ENCODE measurements at places on chromosomes 11 and 22. TPM values are rescaled to one million over a fixed set of nuclear protein-coding genes. Genes with fewer than 3 reads are reported as not detected.
A peak's percentile ranks its signal among the peaks of the same experiment; 100 is the strongest.

DNA sequence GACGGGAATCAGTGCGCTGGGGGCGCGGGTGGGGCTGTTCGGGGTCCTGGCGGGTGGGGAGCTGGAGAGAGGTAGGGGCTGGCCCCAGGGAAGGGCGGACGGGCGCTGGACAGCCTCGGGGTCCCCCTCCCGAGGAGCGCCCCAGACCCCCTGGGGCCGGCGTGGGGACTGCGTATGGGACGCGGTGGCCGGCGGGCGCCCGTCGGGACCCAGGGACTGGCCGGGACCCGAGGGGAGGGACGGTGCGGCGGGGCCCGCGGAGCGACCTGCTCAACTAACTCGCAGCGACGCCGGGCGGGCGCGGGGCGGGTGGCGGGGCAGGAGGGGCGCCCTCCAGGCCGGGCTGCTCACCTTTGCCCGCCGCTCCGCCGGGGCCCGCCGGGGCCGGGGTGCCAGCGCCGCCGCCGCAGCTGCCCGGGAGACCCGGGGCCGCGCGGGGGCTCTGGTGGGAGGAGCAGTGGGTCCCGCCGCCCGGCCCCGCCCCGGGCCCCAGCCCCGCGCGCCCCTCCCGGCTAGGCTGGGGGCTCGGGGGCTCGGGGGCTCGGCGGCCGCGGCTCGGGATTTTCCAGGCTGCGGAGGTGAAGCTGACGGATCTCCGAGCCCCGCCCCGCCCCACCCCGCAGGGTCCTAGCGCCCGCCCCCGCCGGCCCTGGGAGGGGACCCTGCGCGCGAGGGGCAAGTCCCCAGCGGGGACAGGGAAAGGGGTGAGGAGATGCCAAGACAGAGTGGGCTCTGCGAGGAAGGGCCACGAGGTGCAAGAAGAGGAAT, 12.3 kb downstream of the STARD10 start:
- peaks cover 27% of the 10 kb centered on the region for H3K36me3 ChIP-seq
- DNase-seq: peak; percentile 80
- H3K4me3 ChIP-seq: peak overlapping the region; percentile 88
- peak overlapping the region; percentile 99 for H3K27ac ChIP-seq
- peaks cover 85% of the 10 kb centered on the region for H3K4me1 ChIP-seq
- H3K27me3 ChIP-seq: no peaks in the 10 kb centered on the region

GRCh38 chr11:85699957-85700741, 14.2 kb upstream of the CCDC89 start:
- no peak for DNase-seq
- no peaks in the 10 kb centered on the region for H3K27me3 ChIP-seq
- 0 out of 2 replicates have a peak, but pooled peaks cover 2% of the 10 kb centered on the region for H3K36me3 ChIP-seq
- H3K4me3 ChIP-seq: no peak overlapping the region
- H3K27ac ChIP-seq: no peak overlapping the region

GRCh38 chr11:130625578-130626306, 177.3 kb downstream of the ADAMTS15 start:
- DNase-seq: no peak
- no peak overlapping the region for H3K4me3 ChIP-seq
- H3K27me3 ChIP-seq: 0 out of 2 replicates have a peak, but pooled peaks cover 1% of the 10 kb centered on the region
- H3K4me1 ChIP-seq: no peaks in the 10 kb centered on the region
- H3K27ac ChIP-seq: no peak overlapping the region

DNA sequence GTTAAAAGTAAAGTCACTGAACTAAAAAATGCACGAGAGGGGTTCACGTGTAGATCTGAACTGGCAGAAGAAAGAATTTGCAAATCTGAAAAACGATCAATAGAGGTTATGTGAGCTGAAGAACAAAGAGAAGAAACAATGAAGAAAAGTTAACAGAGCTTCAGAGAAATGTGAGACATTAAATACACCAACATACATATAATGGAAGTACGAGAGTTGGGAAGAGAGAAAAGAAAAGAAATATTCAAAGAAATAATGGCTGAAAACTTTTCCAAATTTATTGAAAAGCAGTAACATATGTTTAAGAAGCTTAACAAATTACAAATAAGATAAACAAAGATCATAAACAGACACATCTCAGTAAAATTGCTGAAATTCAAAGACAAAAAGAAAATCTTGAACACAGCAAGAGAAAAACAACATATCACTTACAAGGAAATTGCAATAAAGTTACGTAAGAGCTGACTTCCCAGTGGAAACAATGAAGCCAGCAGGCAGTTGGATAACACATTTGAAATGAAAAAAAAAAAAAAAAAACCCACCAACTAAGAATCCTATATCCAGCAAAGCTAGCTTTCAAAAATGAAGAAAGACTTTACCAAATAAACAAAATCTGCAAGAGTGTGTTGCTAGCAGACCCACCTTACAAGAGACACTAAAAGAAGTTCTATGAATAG, 56.8 kb downstream of the EMSY start:
- DNase-seq: no peak
- H3K27ac ChIP-seq: no peak overlapping the region

GRCh38 chr11:119585043-119585781, 143.8 kb downstream of the NECTIN1 start:
- H3K4me1 ChIP-seq: no peaks in the 10 kb centered on the region
- H3K36me3 ChIP-seq: no peaks in the 10 kb centered on the region
- DNase-seq: peak; percentile 51
- no peaks in the 10 kb centered on the region for H3K27me3 ChIP-seq
- H3K4me3 ChIP-seq: peak overlapping the region; percentile 44

DNA sequence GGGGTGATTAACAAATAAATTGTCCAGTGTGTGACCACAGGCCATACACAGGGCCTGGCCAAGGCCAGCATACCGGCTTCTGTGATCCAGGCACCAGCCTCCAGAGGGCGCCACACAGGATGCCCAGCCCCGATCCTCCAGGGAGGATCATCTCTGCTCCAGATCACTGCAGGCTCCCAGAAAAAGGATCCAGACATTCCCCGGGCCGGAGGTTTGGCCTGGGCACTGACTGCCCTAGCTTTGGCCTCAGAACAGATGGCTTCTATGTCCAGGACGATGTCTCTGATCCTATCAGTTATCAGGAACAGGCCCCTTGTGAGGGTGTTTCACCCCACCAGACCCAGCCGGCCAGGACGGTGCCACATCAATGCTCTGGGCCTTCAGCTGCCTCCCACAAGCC, 74.5 kb upstream of the LMO1 start:
- H3K36me3 ChIP-seq: no peaks in the 10 kb centered on the region
- no peak overlapping the region for H3K27ac ChIP-seq
- DNase-seq: no peak
- H3K4me3 ChIP-seq: no peak overlapping the region
- no peaks in the 10 kb centered on the region for H3K27me3 ChIP-seq
- no peaks in the 10 kb centered on the region for H3K4me1 ChIP-seq

GRCh38 chr11:123122341-123122740, 60.4 kb upstream of the HSPA8 start:
- H3K27me3 ChIP-seq: no peaks in the 10 kb centered on the region
- H3K36me3 ChIP-seq: no peaks in the 10 kb centered on the region
- no peak overlapping the region for H3K27ac ChIP-seq
- peaks cover 4% of the 10 kb centered on the region for H3K4me1 ChIP-seq

- no peak overlapping the region for H3K4me3 ChIP-seq
- DNase-seq: peak; percentile 34
- H3K36me3 ChIP-seq: no peaks in the 10 kb centered on the region
- peak overlapping the region; percentile 55 for H3K27ac ChIP-seq
- no peaks in the 10 kb centered on the region for H3K27me3 ChIP-seq
Measured at GRCh38 chr11:64757549-64758329, 2.0 kb downstream of the PYGM start.

- no peak for DNase-seq
- H3K4me1 ChIP-seq: no peaks in the 10 kb centered on the region
- peaks cover 3% of the 10 kb centered on the region for H3K36me3 ChIP-seq
- H3K27me3 ChIP-seq: no peaks in the 10 kb centered on the region
- H3K4me3 ChIP-seq: no peak overlapping the region
Measured at GRCh38 chr22:20808844-20809243, 34.9 kb downstream of the SERPIND1 start.

GRCh38 chr11:64268893-64269539, 15.4 kb downstream of the BAD start:
- peak overlapping the region; percentile 95 for H3K27ac ChIP-seq
- peak overlapping the region; percentile 85 for H3K4me3 ChIP-seq
- H3K4me1 ChIP-seq: peaks cover 21% of the 10 kb centered on the region
- peaks cover 4% of the 10 kb centered on the region for H3K36me3 ChIP-seq
- H3K27me3 ChIP-seq: no peaks in the 10 kb centered on the region

DNA sequence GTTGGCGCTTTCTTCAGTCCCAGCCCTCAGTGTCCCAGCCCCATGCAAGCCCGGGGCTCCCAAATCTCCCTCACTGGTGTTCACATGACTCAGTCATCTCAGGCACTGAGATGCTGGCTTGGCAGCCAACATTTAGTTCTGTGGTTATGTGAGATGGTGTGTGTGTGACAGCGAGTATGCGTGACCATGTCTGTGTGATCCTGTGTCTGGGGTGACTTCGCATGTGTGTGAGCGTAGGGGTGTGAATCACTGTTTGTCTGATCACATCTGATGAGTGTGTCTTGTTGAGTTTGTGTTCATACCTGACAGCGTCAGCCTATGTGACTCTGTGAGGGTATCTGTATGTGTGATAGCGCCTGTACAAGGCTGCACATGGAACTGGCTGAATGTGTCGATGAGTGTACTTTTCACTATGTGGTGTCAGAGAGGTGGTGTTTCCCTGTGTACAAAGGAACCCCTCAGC, 16.2 kb downstream of the CREB3L1 start:
- no peak overlapping the region for H3K4me3 ChIP-seq
- peaks cover 53% of the 10 kb centered on the region for H3K4me1 ChIP-seq
- H3K27ac ChIP-seq: peak overlapping the region; percentile 81
- H3K27me3 ChIP-seq: no peaks in the 10 kb centered on the region

GRCh38 chr11:31397239-31397834, 27.7 kb downstream of the DNAJC24 start:
- H3K36me3 ChIP-seq: no peaks in the 10 kb centered on the region
- H3K27me3 ChIP-seq: no peaks in the 10 kb centered on the region
- H3K4me1 ChIP-seq: no peaks in the 10 kb centered on the region
- DNase-seq: no peak
- no peak overlapping the region for H3K4me3 ChIP-seq
- no peak overlapping the region for H3K27ac ChIP-seq

GRCh38 chr11:9138133-9138453, 46.7 kb upstream of the SCUBE2 start:
- H3K4me3 ChIP-seq: no peak overlapping the region
- no peaks in the 10 kb centered on the region for H3K4me1 ChIP-seq
- peak overlapping the region; percentile 62 for H3K27ac ChIP-seq
- no peaks in the 10 kb centered on the region for H3K27me3 ChIP-seq
- H3K36me3 ChIP-seq: peaks cover 2% of the 10 kb centered on the region
- no peak for DNase-seq

- peak overlapping the region; percentile 92 for H3K4me3 ChIP-seq
- H3K36me3 ChIP-seq: peaks cover under 1% of the 10 kb centered on the region
- peaks cover 17% of the 10 kb centered on the region for H3K4me1 ChIP-seq
- H3K27me3 ChIP-seq: no peaks in the 10 kb centered on the region
- H3K27ac ChIP-seq: peak overlapping the region; percentile 99
Measured at GRCh38 chr11:45918962-45919675, 1.4 kb upstream of the PEX16 start.

DNA sequence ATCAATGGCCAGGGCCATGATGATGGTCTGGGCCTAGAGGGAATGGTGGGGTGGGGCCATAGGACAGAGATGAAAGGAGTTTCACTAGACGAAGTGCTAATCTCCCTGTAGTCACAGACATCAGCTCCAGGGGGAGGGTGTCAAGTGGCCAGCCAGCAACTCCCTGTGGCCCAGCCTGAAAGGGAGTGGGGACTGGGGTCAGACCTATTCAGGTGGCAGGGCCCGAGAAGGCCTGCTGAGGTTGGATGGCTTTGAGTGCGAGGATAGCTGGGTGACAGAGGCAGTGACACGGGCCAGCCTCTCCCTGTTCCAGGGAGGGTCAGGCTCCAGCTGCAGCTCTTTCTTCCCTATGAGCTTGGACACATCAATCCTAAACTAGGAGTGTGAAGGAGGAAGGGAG, 11.0 kb downstream of the TOB2 start:
- DNase-seq: no peak
- no peaks in the 10 kb centered on the region for H3K27me3 ChIP-seq
- no peak overlapping the region for H3K27ac ChIP-seq
- H3K36me3 ChIP-seq: peaks cover 3% of the 10 kb centered on the region

DNA sequence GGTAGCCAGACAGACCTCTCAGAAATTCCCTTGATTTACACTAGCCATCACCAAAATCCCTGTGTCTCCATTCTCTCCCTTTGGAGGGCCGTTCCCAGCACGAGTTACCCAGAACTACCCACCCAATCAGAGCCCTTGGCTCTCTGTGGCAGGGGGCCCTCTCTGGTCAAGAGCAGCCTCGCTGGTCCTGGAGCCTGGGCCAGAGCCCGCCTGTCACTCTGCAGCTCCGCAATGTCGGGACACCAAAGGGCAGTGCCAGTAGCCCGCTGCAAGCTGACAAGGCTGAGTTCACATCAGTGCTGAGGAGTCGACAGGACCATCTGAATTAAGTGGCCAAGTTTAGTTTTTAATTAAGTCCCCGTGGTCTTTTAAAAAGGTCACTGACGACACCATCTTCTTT, 241.6 kb downstream of the ST3GAL4 start:
- H3K27me3 ChIP-seq: peaks cover 8% of the 10 kb centered on the region
- H3K36me3 ChIP-seq: no peaks in the 10 kb centered on the region

- no peaks in the 10 kb centered on the region for H3K36me3 ChIP-seq
- peak; percentile 93 for DNase-seq
- H3K27ac ChIP-seq: no peak overlapping the region
- peaks cover 5% of the 10 kb centered on the region for H3K4me1 ChIP-seq
- no peaks in the 10 kb centered on the region for H3K27me3 ChIP-seq
Measured at GRCh38 chr11:119144825-119145486, 3.9 kb upstream of the ABCG4 start.

GRCh38 chr22:47295226-47295901, 532.9 kb downstream of the TBC1D22A start:
- no peak overlapping the region for H3K27ac ChIP-seq
- no peaks in the 10 kb centered on the region for H3K27me3 ChIP-seq
- no peaks in the 10 kb centered on the region for H3K4me1 ChIP-seq

- DNase-seq: no peak
- 0 out of 2 replicates have a peak, but pooled peaks cover 2% of the 10 kb centered on the region for H3K27me3 ChIP-seq
- H3K27ac ChIP-seq: no peak overlapping the region
- H3K4me3 ChIP-seq: no peak overlapping the region
Measured at GRCh38 chr11:69251639-69252489, 42.1 kb upstream of the MYEOV start.

The CABP4 gene
- not detected for total RNA-seq

The CYP2D6 gene
- total RNA-seq: 1.7 TPM

The SSTR3 gene
- not detected for total RNA-seq

The SAA2 gene
- not detected for total RNA-seq

The LIF gene
- total RNA-seq: 8.0 TPM

The ACR gene
- not detected for total RNA-seq

The TRABD gene
- 33.5 TPM for total RNA-seq

The IGSF9B gene
- 4.3 TPM for total RNA-seq

The TMEM45B gene
- total RNA-seq: 60.0 TPM
